ENCODE measurements at places on chromosomes 4 and X.

- no peak for DNase-seq
Observed at GRCh38 chr4:13364172-13364571, 120.0 kb downstream of the RAB28 start.

- DNase-seq: no peak
Observed at GRCh38 chrX:40947276-40947675, 138.0 kb upstream of the USP9X start.

- DNase-seq: no peak
Observed at GRCh38 chr4:156723951-156724668, 247.5 kb downstream of the PDGFC start.

GRCh38 chrX:150680974-150681373 is 12.2 kb upstream of the MTMR1 start:
- DNase-seq: no peak

DNA sequence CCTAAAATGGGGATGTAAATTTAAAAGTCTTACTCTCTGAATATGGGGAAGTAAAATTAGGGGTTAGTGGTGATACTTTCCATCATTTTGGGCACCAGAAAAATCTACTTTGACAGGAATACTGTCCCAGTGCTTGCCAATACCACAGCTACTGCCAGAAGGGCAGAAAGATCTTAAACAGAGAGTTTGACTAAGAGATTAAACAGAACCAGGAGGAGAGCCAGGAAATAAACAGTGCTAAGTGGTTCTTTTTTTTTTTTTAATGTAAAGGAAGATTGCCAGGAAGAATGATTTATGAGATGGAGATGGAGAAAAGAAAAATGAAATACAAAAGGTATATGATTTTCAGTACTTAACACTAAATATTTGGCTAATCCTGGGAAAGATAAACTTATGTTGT is 126.8 kb downstream of the RTL3 start:
- no peak for DNase-seq

GRCh38 chrX:2478546-2479419 is 22.0 kb downstream of the DHRSX start:
- DNase-seq: no peak

DNA sequence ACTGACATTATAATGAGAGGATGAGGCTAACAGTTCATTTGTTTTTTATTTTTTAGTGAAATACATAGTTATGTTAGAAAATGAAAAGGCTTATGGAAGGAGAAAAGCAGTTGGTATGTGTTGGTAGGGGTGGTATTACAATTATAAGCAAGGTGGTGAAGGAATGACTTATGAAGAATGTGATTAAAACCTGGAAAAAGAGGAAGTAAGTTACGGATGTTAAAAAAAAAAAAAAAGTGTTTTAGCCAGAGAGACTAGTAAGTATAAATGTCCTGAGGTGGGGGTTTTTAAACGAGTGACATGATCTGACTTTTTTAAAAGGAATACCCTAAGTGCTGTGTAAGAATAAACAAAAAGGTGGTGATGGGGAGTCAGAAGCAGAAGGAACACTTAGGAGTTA is 206.8 kb downstream of the IL15 start:
- no peak for DNase-seq

DNA sequence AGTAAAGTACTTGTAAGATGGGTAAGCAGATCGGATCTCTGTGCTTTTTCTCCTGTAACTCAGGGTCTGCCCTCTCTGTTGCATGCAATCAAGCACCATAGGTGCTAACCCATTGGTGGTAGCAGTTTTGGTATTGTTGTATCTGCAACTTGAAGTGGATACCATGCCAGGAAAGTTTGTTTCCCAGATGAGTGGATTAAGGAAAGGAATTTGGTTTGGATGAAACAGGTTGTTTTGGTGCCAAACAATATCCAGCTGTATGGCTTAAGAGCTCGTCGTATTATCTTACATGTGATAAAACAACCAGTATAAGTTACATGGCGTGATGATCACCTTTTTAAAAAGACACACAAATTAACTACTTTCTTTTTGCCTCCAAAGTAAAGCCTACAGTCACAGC is 280.9 kb upstream of the TENM3 start:
- no peak for DNase-seq

GRCh38 chrX:99901091-99901490 is 509.0 kb downstream of the PCDH19 start:
- no peak for DNase-seq

- no peak for DNase-seq
Observed at GRCh38 chrX:40106676-40107290, 9.0 kb upstream of the BCOR start.

DNA sequence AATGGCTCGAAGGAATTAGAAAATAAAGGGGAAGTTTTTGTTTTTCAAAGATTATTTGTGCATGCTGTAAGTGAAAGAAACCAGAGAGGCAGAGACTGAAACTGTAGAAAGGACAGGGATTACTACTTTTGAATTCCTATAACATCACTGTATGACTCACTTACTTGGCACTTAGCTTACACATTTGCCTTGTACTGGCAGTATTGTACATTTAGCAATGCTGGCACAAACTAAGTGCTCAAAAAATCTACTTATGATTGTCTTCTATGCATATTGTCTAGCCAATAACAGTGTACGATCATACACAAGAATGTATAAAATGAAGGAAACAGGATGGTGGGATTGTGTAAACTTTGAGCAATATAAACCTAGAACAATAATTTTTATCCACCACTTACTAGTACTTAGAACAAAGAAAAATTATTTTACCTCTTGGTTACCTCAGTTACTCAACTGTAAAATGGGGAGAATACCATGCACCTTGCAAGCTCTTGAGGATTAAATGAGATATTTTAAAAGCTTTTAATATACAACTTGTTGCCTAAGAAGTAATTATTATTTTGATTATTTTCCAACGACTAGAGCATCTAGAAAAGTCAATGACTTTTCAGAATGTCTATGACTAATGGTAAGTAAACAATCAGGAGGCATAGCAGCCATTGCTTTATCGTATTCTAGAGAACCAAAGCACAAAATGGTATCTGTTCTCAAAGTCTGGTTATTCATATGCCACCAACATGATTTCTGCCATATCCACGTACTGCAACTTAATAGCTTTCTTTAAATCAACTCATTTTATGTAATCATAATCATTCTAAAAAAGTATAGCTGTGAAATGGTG is 4.7 kb downstream of the FAM120C start:
- no peak for DNase-seq

DNA sequence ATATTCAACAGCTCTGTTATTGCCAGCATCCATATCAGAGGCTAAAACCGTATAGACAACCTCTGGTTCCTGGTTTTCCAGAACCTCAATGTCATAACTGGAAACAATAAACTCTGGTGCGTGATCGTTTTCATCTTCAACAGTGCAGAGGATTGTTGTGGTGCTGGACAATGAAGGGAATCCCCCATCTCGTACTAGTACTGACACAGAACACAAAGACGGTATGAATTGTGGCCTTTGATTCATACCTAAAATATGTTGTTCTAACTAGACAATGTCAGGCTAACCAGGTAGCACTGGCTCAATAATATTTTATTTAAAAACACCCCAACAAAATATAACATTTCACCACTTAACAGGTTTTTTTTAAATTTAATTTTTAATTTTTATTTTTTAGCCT is 186.9 kb downstream of the DCHS2 start:
- DNase-seq: no peak

DNA sequence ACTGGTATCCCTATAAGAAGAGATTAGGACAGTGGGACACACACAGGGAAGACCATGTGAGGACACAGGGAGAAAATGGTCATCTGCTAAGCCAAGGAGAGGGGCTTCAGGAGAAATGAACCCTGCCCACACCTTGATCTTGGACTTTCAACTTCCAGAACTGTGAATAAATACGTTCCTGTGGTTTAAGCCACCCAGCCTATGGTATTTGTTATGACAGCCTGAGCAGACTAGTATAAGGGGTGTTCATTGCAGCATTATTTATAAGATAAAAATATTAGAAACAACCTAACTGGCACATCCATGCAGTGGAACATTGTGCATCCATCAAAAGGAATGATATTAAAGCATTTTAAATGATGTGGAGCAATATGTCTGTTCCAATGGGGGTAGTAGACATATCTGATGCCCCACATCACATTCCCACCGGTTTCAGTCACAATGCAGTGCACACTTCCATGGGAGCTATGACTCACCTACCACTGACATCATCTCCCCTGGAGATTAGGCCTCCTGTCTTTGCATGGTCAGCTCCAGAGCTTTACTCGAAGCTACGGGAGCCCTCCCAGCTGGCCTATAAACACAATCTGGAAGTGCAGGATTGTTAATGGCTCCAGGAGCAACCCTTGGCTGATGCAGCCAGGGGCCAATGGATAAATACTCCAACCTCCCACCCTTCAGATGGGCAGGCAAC is 38.9 kb upstream of the MAMLD1 start:
- no peak for DNase-seq
